ENCODE measurements at places on chromosomes 7 and 10.

DNA sequence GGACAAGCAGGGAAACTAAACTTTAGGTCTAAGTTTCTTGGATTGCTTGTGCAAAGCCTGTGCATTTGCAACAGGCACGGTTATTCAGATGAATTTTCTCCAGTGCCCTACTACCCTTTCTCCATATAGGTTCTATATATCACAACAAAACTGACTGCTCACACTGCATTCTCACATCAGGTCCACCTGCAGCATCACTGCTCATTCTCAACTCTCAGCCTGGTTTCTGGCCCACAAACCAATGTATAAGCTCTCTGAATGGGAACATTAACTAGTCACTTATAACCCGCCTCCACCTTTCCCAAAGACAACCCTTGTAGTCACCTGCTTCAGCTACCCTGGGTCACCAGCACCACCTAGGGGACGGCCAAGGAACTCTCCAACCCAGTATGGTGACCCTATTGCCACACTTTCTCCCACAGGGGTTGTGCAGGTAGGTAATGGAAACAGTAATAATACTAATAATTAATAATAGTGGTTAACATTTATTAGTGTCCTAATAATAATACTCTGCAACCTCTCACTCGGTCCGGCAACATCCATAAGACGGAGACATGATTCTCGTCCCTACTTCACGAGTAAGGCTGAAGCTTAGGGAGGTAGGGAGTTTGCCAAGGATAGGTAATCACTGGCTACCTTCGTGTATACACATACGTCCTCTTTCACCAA is 97.3 kb downstream of the CLEC2L start:
- no peak for DNase-seq

GRCh38 chr7:26533217-26533616 is 241.6 kb downstream of the SNX10 start:
- DNase-seq, result no peak

DNA sequence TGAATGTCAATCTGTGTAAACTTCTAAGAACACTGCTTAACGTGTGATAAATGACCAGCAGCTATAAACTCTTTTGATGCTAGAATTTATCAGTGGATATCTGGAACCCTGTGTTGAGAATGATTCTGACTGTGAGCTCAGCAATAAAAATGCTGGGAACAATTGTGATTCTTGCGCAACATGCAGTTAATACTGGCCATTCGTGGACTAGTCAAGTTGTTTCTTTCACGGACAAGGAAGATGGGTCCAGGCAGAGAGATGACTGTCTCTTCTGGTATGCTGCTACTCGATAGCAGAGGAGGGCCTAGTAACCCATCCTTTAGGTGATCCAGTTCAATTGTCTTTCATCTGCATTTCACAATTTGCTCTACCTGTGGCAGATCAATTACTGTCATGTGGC is 394.8 kb upstream of the IGFBP3 start:
- DNase-seq, result no peak

- DNase-seq, result no peak
These were observed 133.2 kb downstream of the NRP1 start for GRCh38 chr10:33201056-33201780.

GRCh38 chr7:12619461-12620069 is 49.0 kb downstream of the SCIN start:
- no peak for DNase-seq

GRCh38 chr10:47311932-47312662 is 10.2 kb upstream of the GDF2 start:
- DNase-seq, result peak; percentile 41

- no peak for DNase-seq
These were observed 128.7 kb downstream of the GNAI1 start for GRCh38 chr7:80263333-80263732.

- DNase-seq, result no peak
These were observed 133.8 kb downstream of the TCERG1L start for GRCh38 chr10:131177431-131178327.

DNA sequence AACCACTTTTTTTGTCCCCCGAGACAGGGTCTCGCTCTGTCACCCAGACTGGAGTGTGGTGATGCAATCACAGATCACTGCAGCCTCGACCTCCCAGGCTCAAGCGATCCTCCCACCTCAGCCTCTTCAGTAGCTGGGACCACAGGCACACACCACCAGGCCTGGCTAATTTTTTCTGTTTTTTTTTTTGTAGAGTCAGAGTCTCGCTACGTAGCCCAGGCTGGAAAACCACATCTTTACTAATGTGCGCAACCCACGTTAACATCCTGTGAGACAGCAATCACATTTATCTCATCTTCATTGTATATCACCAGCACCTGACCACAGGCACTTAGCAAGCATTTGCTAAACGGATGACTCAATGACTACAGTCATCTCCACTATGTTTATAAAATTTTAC is 77.8 kb upstream of the ATP6V0A4 start:
- DNase-seq, result peak; percentile 57

DNA sequence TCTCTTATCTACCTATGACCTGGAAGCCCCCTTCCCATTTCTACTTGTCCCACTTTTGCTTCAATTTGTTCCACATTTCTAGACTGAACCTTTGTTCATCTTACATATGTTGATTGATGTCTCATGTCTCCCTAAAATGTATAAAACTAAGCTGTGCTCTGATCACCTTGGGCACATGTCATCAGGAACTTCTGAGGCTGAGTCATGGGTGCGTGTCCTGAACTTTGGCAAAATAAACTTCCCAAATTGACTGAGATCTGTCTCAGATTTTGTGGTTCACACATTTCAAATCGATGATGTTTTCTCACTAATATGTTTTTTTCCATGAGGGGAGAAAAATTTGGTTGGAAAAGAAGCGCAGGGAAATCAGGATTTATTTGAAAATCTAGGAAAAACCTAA is 406.2 kb upstream of the LRRTM3 start:
- DNase-seq, result no peak

DNA sequence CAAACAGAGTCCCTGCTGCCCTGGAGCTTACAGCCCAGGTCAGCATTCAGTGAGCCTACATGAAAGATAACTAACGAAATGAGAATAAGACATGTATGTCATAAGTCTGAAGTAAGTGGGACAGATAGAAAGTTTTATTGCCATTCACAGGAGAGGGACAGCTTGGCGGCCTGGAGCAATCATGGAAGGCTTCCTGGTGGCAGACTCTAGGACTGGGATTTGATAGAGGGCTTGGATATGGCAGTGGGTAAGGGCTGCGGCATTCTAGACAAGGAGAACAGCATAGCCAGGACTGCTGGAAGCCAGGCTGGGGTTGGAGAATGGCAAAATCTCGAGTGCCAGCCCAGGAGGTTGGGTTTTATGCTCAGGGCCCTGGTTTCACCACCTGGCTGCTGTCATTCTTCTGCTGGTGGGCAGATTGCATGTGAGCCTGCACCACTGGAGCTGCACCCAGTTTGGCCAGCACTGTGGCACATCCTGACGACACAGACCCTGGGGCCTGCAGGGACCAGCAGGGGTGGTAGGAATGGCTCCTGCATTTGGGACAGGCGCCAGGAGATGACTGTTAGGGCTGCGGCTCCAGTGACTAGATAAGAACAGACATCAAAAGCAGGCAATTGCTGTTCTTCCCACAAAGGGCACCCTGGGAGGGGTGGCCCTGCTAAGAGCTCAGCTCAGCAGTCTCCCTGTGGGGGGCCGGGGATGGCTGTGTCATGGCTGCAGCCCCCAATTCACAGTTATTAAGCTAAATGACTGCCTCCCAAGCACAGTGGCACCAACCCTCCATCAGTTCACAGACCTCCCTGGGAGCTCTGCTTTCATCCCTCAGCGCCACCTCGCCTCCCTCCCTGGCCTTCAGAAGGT is 161.1 kb downstream of the RPS24 start:
- DNase-seq, result no peak

DNA sequence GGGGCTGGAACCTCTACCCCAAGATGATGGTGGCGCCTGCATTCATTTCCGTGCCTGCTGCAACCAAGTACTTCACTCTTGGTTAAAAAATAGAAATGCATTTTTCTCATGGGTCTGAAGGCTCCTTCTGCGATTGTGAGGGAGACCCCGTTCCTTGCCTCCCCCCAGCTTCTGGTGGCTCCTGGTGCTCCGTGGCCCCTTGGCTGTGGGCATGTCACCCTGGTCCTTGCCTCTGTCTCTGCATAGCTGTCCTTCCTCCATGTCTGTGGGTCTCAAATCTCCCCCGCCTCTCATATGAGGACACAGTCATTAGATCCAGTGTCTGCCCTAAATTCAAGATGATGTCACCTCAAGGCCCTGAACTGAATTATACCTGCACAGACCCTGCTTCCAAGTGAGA is 317.9 kb downstream of the TCERG1L start:
- no peak for DNase-seq

- no peak for DNase-seq
These were observed 35.8 kb upstream of the GRID1 start for GRCh38 chr10:86402283-86402941.

- DNase-seq, result no peak
These were observed 24.9 kb upstream of the GIMAP7 start for GRCh38 chr7:150489782-150490181.

DNA sequence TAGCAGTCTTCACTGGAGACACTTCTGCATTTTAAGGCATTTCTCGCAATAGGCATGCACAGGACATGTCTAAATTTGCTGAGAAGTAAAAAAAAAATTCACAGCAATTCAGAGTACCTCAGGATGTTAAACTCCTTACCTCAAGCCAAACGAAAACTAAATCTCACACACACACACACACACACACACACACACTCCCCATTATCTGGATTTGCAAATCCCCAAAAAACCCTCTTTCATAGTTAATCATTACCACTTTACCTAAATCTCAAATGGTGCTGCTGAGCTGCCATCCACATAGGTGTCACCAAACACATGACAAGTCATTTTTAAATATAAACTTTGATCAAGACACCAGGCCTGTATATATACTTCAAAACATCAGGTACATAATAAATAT is 31.8 kb downstream of the CACNA2D1 start:
- no peak for DNase-seq

DNA sequence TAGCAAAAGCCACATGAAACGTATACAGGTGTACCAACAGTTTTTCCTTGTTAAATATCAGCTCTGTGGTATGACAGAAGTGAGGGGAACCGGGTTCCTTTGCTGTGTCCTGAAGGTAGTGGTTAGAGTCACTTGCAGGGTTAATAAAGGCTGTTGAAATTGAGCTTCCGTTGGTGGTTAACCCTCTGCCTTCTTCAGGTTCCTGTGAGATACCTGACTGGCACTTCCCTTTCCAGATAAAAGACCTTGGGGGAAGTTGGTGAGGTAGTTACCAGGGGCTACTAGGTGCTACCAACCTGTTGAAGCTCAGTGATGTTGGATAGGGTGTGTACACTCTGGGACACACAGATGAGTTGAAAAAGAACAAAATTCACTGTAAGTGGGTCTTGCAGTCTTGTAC is 384.1 kb downstream of the GATA3 start:
- DNase-seq, result peak; percentile 11

GRCh38 chr10:101224910-101225823 is 4.1 kb downstream of the LBX1 start:
- no peak for DNase-seq

DNA sequence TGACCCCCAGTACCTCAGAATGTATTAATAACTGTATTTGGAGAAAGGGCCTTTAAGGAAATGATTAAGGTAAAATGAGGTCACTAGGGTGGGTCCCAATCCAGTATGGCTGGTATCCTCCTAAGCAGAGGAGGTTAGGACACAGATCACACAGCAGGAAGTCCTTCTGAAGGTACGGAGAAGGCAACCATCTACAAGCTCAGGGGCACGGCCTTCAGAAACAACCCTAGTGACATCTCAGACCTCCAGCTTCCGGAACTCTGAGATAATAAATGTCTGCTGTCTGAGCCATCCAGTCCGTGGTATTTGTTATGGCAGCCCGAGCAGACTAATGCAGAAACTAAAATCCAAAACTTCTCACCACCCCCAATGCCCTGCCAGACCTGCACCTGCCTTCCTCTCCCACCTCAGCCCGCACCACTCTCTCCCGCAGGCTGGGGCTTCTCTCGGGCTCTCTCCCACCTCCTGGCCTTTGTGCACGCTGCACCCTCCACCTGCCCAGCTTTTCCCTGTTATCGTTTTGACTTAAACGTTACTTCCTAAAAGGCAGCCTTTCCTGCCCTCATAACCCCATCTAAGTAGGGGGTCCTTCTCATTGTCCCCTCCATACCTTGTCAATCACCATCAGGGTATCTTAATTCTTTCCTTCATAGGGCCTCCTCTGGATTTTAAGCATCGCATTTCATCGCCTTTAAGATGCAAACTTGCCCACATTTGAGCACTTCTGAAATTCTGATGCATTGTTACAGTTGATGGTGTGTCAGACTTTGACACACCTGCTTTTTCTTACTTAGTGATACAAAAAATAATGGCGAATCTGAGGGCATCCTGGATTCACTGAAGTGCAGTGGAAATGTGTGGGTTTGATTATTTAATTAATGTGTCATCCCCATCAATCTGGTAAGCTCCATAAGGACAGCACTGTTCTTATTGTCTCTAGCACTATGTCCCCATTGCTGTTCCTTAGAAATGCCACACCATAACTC is 32.2 kb upstream of the AQP1 start:
- DNase-seq, result no peak

DNA sequence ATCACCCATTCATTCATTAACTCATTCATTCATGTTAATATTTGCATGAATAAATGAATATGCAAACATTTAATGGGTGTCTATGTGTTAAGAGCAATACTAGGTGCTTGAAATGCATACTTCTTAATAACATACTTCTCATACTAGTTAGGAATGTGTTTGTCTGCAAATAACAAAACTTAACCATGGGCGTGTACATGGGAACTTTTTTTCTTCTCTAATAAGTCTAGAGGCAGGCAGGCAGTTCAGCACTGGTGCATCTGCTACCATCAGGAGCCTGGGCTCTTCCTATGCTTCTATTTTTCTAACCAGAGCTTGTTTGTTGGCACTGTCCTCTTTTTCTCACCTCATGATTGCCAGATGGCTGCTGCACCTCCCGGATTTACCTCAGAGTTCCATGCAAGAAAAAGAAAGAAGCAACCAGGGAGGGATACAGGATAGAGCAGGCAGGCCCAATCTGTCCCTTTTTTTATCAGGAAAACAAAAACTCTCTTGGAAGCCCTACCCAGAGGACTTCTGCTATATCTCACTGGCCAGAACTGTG is 22.7 kb downstream of the CDHR3 start:
- no peak for DNase-seq

GRCh38 chr10:37972396-37972795 is 4.1 kb downstream of the ZNF25 start:
- DNase-seq, result no peak

DNA sequence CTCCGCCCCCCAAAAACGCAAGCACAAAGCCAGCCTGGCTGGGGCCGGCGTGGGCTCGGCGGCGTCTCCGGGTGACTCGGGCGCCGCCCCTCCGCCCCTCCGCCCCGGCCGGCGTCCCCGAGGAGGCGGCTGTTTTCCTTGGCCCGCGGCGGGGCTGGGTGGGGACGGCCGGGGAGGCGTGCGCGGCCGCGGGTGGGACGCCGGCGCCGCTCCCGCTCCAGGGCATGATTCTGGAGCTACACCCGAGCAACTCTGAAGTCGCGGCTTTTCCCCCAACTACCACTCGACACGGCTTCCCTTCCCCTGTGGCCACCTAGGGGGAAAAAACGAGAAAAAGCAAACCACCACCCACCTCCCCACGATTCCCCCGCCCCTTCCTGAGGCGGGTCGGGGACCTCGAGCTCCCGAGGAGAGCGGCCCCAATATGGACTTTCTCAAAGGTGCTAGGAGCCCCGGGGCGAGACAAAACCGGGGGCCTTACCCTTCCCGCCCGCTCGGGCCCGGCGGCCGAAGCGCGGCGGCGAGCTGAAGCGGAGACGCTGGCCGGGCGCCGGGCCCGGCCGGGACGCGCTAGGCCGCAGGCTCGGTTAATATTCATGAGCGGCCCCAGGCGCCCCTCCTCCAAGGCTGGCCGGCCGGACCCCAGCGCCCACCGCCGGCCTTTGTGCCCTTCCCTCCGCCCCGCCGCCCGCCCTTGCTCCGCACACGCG is 856 bp downstream of the ARHGAP21 start:
- peak; percentile 40 for DNase-seq

All from T-helper 22 cell (primary cell).